ENCODE measurements at places on chromosomes 6 and 20.

- no peak for ATAC-seq
Observed at GRCh38 chr6:90286884-90287488, 9.7 kb downstream of the BACH2 start.

DNA sequence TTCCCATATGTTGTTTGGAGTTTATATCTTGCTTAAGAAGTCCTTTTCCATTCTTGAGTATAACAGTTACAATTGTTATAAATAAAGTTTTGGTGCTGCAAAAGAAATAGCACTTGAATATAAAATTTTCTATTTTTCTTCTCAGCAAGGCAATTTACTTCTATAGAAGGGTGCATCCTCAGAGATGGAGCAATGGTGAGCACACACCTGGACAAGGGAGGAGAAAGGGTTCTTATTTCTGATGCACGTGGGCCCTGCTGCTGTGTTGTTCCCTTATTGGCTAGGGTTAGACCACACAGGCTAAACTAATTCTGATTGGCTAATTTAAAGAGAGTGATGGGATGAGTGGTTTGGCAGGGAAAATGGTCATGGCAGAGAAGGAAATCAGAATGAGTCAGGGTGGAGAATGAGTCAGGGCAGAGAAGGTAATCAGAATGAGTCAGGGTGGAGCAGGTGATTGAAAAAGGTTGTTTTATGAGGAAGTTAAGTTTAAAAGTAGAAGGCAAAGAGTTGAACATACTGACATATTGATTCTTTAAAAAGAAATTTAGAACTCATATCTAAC, 38.0 kb downstream of the CST8 start:
- ATAC-seq: no peak

- no peak for ATAC-seq
Observed at GRCh38 chr6:14968056-14968637, 277.7 kb upstream of the JARID2 start.

GRCh38 chr20:50526403-50526989, 16.3 kb downstream of the PTPN1 start:
- no peak for ATAC-seq

GRCh38 chr6:130965656-130966055, 97.4 kb downstream of the EPB41L2 start:
- ATAC-seq: no peak

- no peak for ATAC-seq
Observed at GRCh38 chr6:32393665-32394420, 13.1 kb downstream of the BTNL2 start.

- no peak for ATAC-seq
Observed at GRCh38 chr6:21354805-21355238, 238.7 kb upstream of the SOX4 start.

- peak; percentile 69 for ATAC-seq
Observed at GRCh38 chr20:973785-974194, 28.3 kb downstream of the RSPO4 start.

- ATAC-seq: no peak
Observed at GRCh38 chr6:163389354-163389753, 25.2 kb upstream of the QKI start.

DNA sequence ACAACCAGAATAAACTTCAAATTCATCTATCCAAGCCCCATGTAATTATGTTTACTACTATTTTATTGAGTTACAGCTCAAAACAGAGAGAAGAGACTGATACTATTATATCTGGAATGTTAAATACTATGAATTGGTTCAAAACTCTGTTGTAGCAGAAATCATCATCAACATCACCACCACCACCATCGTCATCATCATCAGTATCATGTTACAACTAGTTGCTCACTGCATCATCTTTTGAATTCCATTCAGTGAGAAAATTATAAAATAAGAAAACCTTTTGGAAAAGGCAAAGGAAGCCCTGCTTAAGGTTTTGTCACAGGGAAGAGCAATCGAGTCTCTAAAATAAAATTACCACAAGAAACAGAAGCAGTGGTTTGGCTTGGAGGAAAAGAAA, 36.2 kb upstream of the THEMIS start:
- ATAC-seq: no peak

- no peak for ATAC-seq
Observed at GRCh38 chr6:106227612-106228507, 97.7 kb downstream of the ATG5 start.

- no peak for ATAC-seq
Observed at GRCh38 chr6:168134560-168135201, 55.7 kb upstream of the FRMD1 start.

DNA sequence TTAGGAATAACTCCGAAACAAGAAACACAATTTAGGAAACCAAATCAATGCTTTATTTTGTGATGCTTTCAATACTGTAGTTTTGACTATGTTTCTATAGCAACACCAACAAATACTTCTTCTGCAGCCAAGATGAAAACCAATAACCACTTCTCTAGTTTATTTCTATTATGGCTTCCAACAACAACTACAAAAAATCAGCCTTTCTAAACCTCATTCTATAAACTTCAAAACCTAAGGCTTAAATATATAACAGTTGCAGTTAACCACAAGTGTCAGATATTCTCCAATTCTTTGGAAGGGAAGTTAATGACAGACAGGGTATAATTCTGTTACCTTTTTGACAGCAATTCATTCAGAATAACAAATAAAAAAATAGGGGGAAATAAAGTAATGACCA, 80.9 kb downstream of the EPB41L2 start:
- no peak for ATAC-seq

- ATAC-seq: no peak
Observed at GRCh38 chr20:5474646-5475550, 158.1 kb upstream of the PROKR2 start.

DNA sequence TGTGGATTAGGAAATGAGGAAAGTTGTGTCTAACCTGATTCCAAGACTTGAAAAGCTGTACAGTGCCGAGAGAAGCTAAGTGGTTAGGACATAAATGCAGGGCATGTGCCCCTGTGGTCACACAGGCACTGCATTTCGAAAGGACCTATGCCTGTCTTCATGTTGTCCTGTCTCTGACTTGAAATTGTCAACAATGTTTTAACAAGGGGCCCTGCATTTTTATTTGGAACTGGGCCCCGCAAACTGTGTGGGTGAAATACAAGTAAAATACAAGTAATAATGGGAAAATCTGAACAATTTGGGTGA, 38.8 kb downstream of the MRS2 start:
- no peak for ATAC-seq

GRCh38 chr6:72048080-72048479, 161.7 kb downstream of the RIMS1 start:
- no peak for ATAC-seq
